Glutamatergic neuron (in vitro differentiated cells): ENCODE measurements at places on chromosomes 6 and 20. TPM values are rescaled to one million over a fixed set of nuclear protein-coding genes. Genes with fewer than 3 reads are reported as not detected.

ZC3H12D gene
- 48.7 TPM for total RNA-seq

DAAM2 gene
- total RNA-seq, result 0.59 TPM

F13A1 gene
- total RNA-seq, result not detected

RAET1L gene
- not detected for total RNA-seq

- DNase-seq, result no peak
These were observed 49.3 kb downstream of the EZR start for GRCh38 chr6:158769771-158770432.

DNA sequence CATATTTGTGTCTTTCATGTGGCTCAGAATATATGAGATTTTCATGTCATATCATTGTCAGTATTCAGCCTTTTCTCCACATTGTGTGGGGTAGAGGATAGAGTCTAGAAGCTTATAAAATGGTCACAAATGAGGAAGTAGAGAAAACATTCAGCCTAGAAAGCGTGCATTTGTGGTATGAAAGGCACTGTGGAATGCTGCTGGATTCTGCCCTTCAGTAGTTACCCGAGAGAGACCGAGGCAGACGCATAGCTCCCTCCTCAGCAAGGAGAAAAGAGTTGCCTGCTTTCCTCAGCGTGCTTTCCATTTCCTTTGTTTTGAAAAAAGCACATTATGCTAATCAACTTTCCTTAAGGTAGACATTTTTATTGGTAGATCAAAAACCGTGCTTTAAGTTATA lies 28.7 kb downstream of the MYB start:
- DNase-seq, result no peak

- DNase-seq, result no peak
These were observed 241.0 kb downstream of the QKI start for GRCh38 chr6:163655217-163656121.

- DNase-seq, result peak; percentile 64
These were observed 65.0 kb upstream of the SLC2A12 start for GRCh38 chr6:134117409-134117808.

DNA sequence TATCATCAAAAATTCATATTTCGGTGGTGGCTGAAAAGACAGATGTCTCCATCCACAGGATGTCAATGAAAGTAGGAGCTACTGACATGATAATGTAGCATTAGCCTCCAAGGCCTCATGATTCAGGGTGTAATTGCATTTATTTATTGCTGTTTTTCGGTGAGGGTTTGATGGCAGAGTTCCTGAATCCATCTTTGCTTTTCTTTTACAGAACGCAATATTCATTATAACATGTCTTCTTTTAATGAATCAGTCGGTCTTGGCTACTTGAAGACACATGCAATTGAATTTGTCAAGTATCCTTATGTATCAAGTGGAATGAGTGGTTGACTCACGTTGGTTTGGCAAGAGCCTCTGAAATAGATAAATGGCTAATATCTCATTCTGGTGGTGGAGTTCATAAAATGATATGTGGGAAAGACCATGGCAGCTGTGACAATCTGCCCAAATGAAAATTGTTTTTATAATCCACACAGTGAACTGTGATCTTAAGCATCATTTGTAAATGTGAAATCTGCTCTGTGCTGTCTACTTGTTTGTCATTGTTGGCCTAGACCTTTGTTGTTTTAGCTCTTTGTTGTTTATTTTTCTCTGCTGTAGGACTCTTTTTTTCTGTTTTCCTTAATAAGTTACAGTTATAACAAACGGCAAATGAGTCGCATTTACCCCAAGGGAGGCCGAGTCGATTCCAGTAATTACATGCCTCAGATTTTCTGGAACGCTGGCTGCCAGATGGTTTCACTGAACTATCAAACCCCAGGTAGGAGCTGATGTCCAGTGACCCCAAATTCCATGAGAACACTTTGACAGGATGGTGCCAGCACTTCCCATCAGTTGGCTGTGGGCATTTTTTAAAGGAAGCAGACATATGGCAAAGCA lies 105.7 kb upstream of the LAMP5 start:
- DNase-seq, result no peak

DNA sequence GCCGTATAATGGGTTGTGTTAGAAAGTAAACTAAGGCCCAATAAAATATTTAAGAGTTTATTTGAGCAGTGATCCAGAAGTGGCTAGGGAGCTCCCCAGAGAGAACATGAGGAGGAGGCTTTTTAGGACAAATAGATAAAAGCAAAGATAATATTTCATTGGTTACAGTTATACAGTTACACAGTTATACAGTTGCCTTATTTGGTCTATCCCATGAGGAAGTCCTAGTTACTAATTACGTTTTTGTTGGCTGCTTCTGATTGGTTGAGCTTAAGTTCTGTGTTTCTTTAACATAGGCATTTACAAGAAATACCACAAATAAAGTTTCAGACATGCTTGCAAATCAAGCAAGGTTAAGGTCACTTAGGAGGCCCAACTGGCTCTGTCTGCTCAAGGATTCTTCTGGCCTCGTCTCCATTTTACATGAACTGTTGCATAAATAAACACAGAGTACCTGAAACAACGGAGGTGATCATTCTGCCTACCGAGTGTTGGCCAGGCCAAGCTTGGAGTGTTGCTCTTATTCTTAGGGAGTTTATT lies 7.0 kb downstream of the UBD start:
- no peak for DNase-seq

DNA sequence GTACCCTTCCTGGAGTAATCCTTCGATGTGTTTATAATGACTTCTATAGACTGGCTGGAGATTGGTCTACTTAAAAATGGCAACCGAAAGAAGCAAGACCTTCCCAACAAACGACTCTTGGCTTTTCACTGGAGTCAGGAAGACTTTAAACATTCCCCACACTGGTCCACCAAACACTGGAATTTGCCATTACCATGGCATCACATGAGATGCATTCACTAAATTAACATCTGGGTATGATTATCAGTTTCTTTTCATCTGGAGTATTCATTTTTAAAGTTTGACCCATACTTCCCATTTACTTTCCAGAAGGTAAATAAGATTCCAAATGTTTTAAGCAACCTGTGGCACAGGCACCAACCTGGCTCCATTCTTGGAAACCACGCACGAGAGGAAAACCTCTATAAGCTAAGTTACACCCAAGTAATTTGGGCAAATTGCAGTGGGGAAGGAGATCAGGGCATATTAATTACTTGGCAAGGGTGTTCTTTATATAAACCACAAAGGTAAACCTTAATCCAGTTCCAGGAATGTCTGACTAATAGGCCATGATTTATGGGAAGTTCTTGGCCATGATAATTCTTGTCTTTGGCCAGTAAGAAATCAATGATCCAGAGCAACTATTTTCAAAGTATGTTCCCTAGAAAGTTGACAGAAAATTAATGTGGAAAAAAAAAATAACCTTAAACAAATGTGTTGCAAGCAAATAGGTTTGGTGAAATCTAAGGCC lies 190.0 kb upstream of the COL21A1 start:
- DNase-seq, result no peak

DNA sequence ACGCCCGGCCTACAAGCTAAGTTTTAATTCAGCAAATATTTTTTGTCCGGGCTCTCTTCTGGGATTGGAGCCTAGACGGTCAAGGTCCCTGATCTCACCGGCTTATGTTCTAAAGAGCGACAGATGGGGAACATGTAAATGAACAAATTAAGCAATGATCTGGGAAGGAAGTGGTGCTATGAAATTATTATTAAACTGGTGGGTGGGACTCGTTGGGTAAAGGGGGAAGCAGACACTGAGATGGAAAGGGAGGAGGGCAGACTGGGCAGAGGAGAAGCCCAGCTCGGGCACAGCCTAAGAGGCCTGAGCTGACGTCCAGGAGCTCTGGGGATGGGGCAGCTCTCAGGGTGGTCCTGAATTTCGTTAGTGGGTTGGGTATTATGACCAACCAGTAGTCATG lies 81.8 kb upstream of the AGPAT4 start:
- no peak for DNase-seq

DNA sequence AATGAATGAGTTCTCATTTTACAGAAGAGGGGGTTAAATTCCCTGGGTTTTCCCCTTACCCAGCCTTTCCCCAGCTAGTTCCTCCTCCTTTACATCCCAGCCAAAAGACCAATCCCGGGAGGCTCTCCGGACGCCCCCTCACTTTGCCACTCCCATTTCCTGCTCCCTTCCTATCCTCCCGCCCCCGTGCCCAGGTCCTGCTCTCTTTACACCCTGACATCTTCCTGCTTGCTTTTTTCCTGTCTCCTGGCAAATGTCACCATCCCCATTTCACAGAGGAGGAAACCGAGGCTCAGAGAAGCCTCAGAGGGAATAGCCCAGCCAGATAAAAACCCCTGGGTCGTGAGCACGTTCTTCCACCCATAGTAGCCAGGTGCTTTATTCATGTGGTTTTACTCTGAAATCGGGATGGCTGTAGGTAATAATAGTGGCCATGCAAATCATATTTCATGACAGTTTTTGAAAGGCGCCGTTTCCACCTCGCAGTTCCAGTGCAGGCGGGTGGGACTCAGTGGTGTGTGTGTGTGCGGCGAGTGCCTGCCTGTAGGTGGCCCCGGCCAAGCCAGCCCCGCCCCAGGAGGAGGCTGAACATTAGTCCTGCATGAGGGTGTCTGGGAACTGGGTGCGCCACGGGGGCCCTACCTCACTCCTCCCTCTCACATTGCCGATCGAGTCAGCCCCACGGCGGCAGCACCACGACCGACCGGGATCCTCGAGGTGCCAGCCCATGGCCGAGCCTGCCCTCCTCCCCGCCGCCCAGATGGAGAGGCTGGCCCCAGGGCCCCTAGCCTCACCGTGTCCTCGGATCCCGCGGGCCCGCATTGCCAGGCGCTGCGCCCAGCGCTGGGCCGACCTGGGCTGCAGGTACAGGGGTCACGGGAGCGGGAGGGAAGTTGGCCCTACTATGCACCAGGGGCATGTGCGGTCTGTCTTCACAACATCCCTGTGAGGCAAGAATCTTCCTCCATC lies at the start of gene ARHGAP40:
Gene ARHGAP40, plus strand, starts transcription at position 594 of the 969 bp plus-strand sequence.
- peak; percentile 32 for DNase-seq

GRCh38 chr20:20253744-20254330 lies 114.1 kb upstream of the INSM1 start:
- DNase-seq, result no peak

- no peak for DNase-seq
These were observed 50.8 kb upstream of the NRN1 start for GRCh38 chr6:6057442-6058053.

DNA sequence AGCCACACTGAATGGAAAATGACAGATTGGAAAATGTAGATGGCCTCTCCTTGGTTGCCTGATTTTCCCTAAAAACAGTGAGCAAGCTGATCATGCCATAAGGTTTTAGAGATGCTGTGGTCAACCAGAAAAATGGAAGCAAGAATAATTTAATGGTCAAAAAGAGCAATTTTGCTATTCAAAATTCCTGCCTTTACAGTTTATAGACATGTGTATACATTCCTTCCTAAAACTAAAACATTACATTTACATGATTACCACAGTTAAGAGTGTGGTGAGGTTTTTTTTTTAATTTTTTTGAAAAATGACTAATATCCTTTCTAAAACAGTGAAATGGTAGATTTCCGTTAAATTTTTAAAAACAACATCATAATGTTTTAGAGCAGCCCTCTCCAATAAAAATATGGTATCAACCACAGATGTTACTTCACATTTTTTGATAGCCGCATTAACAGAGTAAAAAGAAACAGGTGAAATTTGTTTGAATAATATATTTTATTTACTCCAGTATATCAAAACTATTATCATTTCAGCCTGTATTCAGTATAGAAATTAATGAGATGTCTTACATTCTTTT lies 407.0 kb upstream of the SOX4 start:
- no peak for DNase-seq

DNA sequence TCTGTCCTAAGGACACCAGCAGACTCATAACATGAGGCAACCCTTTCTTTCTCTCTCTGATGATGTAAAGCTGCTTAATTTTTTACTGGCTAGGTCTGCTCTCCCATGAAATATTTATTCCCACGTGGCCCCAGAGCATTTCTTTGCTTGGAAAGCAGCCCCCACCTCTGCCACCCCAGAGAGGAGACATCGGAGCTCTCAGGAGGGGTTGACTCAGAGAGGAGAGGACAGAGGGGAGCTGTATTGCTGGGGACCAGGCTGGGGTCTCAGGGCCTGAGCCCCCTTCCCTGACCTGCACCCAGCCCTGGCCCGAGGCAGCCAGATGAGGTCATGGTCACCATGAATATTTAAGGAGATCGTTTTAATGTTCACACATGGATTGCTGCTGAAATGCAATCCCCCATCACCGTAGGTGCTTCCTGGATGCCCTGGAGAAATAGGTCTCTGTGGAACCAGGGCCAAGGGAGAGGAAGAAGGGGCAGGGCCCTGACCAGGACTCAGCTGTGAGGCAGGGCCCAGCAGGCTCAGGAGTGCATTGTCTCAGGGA lies 117.5 kb downstream of the DLL1 start:
- peak; percentile 15 for DNase-seq

DNA sequence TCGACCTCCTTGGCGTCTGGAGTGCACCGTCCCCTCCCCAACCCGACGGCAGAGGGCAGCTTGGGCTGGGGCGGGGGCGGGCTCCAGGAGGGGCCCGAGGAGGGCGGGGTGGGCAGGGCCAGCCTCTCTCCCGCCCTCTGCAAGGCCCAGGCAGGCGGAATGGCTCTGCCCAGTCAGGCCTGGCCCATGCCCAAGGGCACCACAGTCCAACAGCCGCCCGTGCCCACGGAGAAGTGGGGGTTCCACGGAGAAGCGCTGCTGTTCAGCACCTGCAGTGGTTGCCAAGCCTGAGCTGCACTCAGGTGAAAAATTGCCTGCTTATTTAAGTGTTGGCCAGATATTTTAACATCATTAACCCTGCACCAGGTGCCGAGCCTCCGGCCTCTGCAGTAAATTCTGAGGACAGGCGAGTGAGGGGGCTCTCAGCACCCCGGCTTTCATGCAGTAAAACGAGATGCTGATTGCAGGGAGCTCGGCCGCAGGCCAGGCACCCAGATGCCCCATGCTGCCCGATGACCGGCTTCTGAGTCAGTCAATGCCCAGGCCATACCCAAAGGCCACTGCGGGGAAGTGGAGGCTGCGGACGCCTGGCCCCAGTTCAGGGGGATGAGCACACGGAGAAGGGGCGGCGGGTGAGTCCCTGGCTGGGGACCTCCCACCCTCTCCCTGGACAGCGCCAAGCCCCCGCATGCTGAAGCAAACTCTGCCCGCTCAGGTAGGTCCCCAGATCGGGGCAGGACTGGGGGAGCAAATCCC lies at the start of gene SRMS:
Gene SRMS, minus strand, starts transcription at position 25 of the 756 bp plus-strand sequence. CDS start 286 bp downstream, outside the sequence.
- no peak for DNase-seq

- DNase-seq, result no peak
These were observed 563.8 kb downstream of the COL12A1 start for GRCh38 chr6:74642101-74642500.

- DNase-seq, result no peak
These were observed 250.5 kb downstream of the ESR1 start for GRCh38 chr6:152057832-152058498.

DNA sequence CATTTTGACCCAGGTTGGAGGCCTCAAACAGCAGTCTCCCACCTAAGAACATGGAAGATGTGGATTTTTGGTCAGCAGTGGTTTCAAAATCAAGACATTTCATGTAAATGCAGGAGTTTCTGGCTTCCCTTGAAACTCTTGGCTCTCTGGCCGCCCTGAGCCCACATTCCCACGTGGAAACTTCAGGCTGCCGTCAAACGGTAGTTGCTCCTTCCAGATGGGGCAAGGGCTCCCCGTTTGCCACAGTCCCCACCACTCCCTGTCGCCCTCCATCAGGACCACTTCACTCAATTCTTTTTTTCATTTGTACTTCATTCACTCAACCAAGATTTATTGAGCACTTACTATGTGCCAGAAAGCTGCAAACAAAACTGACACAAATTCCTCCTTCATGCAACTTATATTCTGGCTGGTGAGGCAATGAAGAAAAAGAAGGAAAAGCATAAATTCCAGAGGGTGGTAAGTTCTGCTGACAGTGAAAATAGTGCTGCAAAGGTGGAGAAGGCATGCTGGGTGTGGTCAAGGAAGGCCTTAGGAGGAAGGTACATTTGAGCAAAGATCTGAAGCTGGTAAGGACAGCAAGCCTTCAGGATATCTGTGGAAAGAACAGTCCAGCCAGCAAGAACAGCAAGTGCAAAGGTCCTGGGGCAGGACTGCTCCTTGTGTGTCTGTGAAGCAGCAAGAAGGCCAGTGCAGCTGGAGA lies 62.9 kb upstream of the PTPN1 start:
- no peak for DNase-seq
